Astrocyte of the hippocampus (primary cell): ENCODE measurements at places on chromosomes 12 and 14.

GRCh38 chr12:46217541-46218321 is 51.1 kb downstream of the SLC38A1 start:
- DNase-seq = no peak

DNA sequence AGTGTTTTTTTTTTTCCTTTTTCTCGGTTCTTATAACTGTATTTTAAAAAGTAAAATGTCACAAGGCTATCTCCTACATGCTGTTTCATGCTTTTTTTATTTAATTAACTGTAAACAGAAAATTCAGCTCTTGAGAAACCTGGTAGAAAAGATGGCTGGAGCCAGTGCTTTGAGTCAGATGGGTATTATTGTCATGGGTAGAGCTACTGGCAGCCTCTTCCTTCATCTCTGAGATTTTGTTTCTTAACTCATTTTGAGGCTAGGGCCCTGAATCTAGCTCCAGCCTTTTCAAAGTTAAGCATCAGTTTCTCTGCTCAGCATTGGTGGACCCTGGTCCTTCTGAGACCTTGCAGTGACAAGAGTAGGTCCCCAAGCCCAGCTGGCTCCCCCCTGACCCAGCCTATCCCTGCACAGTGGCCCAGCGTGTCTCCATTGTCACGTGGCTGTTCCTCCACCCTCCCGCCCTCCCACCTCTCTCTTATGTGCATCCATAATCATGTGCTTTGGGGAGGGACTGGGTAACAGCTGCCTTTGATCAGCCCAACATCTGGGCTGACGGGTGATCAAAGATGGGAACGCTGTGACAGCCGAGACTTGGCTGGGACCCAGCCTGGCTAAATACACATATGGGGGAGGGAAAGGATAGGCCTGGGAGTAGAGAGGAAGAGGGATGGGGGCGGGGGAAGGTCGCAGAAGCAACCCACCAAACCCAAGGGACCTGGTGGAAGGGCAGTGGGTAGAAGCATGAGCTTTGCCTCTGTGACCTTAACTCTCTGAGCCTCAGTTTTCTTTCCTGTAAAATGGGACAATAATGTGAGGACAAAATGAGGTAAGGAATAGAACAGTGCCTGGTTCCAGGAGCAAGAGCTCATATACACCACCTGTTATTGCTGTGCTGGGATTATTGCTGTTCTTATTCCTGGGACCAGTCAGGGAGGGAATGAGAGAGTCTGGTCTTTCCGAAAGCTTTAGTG is 24.4 kb upstream of the RBM19 start:
- DNase-seq = no peak

DNA sequence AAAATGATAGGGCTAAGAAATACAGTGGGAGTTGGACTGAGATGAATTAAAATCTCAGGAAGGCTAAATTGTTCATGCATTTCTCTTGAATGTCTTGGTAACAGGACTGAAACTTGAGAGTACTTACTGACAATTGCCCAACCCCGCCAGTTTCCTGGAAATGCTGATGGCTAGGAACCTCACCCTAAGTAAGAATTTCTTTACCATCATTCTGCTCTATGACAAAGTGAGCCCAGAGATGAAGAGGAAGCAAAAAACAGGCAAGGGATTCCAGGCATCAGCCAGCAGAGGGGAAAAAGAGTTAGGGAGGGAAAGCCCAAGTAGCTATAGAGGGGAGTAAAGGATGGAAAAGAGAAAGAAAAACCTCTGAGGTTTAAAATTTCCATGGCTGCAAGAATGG is 397.7 kb downstream of the MDGA2 start:
- no peak for DNase-seq

GRCh38 chr12:133058203-133059113 is 21.1 kb downstream of the ZNF84 start:
- DNase-seq = peak; percentile 7

GRCh38 chr12:114696443-114697242 is 12.7 kb upstream of the TBX3 start:
- DNase-seq = no peak

DNA sequence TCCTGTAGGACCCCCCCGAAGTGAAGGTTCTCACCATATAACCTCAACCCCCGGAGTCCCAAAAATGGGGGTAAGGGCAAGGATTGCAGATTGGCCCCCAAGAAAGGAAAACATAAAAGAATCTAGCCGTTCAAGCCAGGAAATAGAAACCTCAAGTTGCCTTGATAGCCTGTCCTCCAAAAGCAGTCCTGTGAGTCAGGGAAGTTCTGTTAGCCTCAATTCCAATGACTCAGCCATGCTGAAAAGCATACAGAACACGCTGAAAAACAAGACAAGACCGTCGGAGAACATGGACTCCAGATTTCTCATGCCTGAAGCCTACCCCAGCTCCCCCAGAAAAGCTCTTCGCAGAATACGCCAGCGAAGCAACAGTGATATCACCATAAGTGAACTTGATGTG is 344.2 kb upstream of the RGS6 start:
- DNase-seq = peak; percentile 77

DNA sequence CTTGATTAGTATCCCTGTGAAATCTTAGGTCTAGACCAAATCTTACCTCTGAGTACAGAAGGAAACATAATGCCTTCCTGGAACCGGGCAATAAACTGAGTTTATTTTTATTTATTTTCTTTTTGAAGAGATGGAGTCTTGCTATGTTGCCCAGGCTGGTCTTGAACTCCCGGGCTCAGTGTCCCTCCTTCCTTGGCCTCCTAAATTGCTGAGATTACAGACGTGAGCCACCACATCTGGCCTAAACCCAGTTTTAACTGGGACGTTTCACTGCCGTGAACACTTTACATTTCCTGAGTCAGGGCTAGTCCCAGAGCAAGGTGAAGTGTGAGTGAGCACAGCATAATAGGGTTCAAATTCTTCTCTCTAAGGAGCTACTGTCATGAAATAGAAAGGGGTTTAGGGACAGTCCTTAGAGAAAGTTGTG is 671 bp downstream of the GUCY2C start:
- no peak for DNase-seq

GRCh38 chr12:130049666-130050065 is 112.6 kb upstream of the FZD10 start:
- DNase-seq = no peak

DNA sequence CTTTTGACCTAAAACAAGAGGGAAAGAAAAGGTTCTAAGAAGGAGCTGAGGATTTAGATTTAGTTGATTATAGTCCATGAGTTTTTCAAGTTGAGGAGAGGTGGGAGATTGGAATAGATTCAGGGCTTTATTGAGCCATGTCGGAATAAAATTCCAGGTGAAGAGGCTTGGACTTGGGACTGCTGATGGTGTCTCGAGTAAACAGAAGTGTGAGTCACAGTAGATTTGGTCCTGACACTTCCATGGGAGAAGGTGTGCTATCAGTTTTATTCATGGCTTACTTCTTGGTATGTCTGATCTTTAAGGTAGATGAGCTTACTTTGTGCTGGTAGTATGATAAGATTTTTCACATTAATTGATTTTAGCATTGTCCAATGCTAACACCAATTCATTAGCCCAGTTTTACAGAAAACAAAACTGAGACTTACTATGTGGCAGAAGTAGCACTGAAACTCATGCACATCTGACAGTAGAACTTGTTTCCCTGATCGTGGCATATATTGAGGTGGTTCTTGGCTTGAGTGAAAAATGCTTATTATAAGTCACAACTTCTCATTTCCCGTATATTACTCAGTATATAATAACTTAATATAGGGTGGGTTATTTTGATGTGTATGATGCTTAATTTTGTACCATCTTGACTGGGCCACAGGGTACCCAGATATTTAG is 172.4 kb upstream of the IGF1 start:
- DNase-seq = no peak
